ENCODE measurements at places on chromosomes 12 and 14. TPM values are rescaled to one million over a fixed set of nuclear protein-coding genes. Genes with fewer than 3 reads are reported as not detected.

The TAS2R9 gene
- not detected for total RNA-seq

GRCh38 chr14:53325176-53325806 lies 172.2 kb upstream of the DDHD1 start:
- no peak for DNase-seq
- H3K27me3 ChIP-seq: no peaks in the 10 kb centered on the region
- H3K4me1 ChIP-seq: no peaks in the 10 kb centered on the region

- no peaks in the 10 kb centered on the region for H3K4me1 ChIP-seq
- no peak overlapping the region for H3K27ac ChIP-seq
- H3K4me3 ChIP-seq: no peak overlapping the region
Measured at GRCh38 chr14:46053221-46053620, 598.4 kb downstream of the RPL10L start.

- peak overlapping the region; percentile 62 for H3K4me3 ChIP-seq
- H3K36me3 ChIP-seq: no peaks in the 10 kb centered on the region
- H3K4me1 ChIP-seq: peaks cover 7% of the 10 kb centered on the region
- peak; percentile 80 for DNase-seq
- peak overlapping the region; percentile 97 for H3K27ac ChIP-seq
- H3K27me3 ChIP-seq: no peaks in the 10 kb centered on the region
Measured at GRCh38 chr12:107684990-107685359, 624 bp upstream of the PWP1 start.

- no peak for DNase-seq
- H3K4me3 ChIP-seq: no peak overlapping the region
- no peak overlapping the region for H3K27ac ChIP-seq
- no peaks in the 10 kb centered on the region for H3K27me3 ChIP-seq
Measured at GRCh38 chr12:104578453-104578852, 121.7 kb downstream of the CHST11 start.

Measured in Caco-2 (cell line).